ENCODE measurements at places on chromosomes 11 and 22. TPM values are rescaled to one million over a fixed set of nuclear protein-coding genes. Genes with fewer than 3 reads are reported as not detected.

ASRGL1 gene
- 2.4 TPM for total RNA-seq

GRCh38 chr11:13152736-13153541 lies 124.7 kb upstream of the BMAL1 start:
- no peak for DNase-seq

DNA sequence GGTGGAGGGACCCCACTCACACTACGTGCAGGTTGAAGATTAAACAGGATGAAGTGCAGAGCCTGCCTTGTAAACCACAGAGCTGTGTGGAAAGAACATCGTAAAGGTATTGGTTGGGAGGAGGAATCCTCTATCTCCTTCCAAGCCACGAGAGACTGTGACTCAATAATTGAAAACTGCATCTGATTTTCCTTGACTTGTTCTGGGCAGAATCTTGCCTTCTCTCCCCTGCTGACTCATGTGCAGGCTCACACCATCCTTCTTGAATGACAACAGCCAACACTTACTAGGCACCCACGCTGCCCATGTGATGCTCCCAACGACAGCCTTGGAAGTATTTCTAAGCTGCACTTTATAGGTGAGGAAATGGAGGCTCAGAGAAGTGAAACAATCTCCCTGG lies 563.0 kb downstream of the MIAT start:
- peak; percentile 99 for DNase-seq

GRCh38 chr22:24421428-24421931 lies 5.9 kb upstream of the ADORA2A start:
- DNase-seq, result no peak

DNA sequence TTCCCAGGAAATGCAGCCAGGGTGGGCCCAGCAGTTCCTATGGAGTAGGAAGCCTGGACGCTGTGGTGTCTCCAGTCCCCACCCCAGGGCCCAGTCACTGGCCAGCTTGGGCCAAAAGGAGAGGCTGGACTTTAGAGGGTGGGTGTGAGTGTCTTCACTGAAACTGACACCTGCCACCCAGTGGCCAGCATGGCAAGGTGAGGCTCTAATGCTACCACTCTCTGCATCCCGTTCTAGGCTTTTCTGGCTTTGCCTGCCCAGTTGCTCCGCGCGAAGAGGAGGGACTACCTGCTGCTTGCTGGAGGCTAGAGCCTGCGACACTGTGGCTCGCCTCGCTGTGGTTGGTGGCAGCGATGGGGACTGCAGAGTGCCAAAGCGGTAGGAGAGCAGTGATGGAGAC lies 35.4 kb downstream of the C22orf42 start:
- no peak for DNase-seq

DNA sequence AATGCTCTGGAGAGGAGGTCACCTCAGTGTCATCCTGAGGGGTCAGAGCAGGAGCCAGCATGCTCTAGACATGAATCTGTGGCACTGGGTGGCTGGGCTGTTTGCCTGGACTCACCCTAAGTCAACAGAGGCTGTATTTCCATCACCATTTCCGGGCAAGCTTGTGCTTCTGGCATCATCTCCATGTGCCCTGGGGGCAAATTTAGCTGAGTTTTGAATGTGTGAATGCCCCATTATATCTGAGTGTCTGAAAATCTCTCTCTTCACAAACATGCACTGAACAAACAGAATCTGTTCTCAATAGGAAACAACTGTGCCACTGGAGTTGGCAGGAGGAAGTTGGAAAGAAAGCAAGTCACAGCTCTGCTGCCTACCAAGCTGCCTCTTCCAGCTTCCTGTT lies 356.2 kb downstream of the GRM5 start:
- no peak for DNase-seq

DNA sequence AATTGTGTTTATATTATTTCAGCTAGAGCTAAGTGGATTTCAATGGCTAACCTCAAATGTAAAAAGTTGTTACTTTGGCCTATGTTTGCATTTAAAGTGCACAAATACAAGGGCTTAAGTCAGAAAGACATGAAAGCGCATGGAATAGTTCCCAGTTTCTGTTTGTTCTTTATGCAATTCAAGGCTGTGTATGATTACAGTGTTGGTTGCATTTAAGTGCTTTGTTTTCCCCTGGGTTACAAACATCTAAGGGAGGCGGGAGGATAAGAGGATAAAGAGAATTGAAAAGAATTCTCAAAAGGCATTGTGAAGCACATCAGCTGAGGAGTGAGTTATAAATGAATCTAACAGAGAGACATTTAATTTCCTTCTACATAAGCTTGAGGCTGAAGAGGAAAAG lies 453.4 kb downstream of the NTM start:
- DNase-seq, result no peak

GRCh38 chr11:44711787-44712608 lies 14.8 kb upstream of the TSPAN18 start:
- DNase-seq, result no peak

- DNase-seq, result no peak
Observed at GRCh38 chr11:102683277-102683676, 22.3 kb downstream of the MMP27 start.

ARHGEF12 gene
- total RNA-seq, result 83.1 TPM

- peak; percentile 93 for DNase-seq
Observed at GRCh38 chr11:64868904-64869570, 9.4 kb downstream of the EHD1 start.

DNA sequence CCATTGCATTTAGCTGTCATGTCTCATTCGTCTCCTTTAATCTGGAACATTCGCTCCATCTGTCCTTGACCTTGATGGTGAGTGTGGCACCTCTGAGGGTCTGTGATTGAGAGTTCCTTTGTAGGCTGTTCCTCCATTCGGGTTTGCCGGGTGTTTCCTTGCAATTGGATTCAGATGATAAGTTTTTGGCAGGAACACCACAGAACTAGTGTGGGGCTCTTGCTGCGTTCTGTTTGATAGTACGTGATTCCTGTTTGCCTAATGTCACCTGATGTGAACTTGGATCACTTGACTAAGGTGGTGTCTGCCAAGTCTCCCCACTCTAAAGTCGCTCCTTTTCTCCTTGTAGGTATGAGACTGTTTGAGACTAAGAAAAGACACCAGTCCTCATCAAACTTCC lies 109.7 kb upstream of the TMEM45B start:
- DNase-seq, result no peak

GRCh38 chr11:128642571-128642970 lies 51.3 kb upstream of the FLI1 start:
- no peak for DNase-seq

HBG2 gene
- not detected for total RNA-seq

RAB6A gene
- total RNA-seq, result 185 TPM

SLC16A8 gene
- not detected for total RNA-seq

GRCh38 chr11:16920559-16920958 lies 93.7 kb downstream of the PLEKHA7 start:
- DNase-seq, result no peak

All from astrocyte (in vitro differentiated cells and primary cell).